ENCODE measurements at places on chromosomes 3 and 15. TPM values are rescaled to one million over a fixed set of nuclear protein-coding genes. Genes with fewer than 3 reads are reported as not detected.

Gene STRA6
- not detected for total RNA-seq

DNA sequence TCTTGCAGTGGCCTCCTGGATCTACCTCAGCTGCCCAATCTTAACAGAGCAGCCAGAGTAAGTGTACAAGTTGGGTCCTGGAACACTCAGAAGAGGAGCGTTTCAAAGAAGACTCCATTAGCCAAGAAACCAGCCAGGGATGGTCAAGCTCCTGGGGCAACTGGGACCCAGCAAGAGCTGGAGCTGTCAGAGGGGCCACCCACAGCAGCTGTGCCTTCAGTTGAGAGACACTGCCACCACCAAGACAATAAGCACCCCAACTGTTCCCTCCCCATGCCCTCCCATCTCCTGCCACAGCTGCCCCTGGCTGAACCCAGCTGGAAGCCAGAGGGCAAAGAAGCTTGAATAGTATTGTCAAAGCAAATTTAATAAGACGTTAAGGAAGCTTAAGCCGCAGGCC is 110.6 kb upstream of the TLE3 start:
- H3K36me3 ChIP-seq: no peaks in the 10 kb centered on the region
- H3K4me3 ChIP-seq: no peak overlapping the region
- no peaks in the 10 kb centered on the region for H3K27me3 ChIP-seq
- peaks cover 17% of the 10 kb centered on the region for H3K4me1 ChIP-seq
- no peak for DNase-seq

Gene CFAP161
- 9.0 TPM for total RNA-seq

GRCh38 chr3:25581823-25582222 is 82.9 kb downstream of the TOP2B start:
- H3K4me1 ChIP-seq: no peaks in the 10 kb centered on the region
- no peak overlapping the region for H3K4me3 ChIP-seq
- no peaks in the 10 kb centered on the region for H3K36me3 ChIP-seq

GRCh38 chr3:19888428-19889152 is 45.4 kb downstream of the EFHB start:
- H3K36me3 ChIP-seq: no peaks in the 10 kb centered on the region
- peak overlapping the region; percentile 70 for H3K27ac ChIP-seq
- peak overlapping the region; percentile 31 for H3K4me3 ChIP-seq
- peaks cover 20% of the 10 kb centered on the region for H3K4me1 ChIP-seq
- H3K27me3 ChIP-seq: no peaks in the 10 kb centered on the region
- DNase-seq: no peak

- no peak for DNase-seq
- no peak overlapping the region for H3K27ac ChIP-seq
- no peaks in the 10 kb centered on the region for H3K4me1 ChIP-seq
- no peaks in the 10 kb centered on the region for H3K27me3 ChIP-seq
Measured at GRCh38 chr3:60391292-60391691, 860.0 kb downstream of the FHIT start.

- no peak overlapping the region for H3K4me3 ChIP-seq
- H3K36me3 ChIP-seq: no peaks in the 10 kb centered on the region
- H3K27me3 ChIP-seq: no peaks in the 10 kb centered on the region
- peak overlapping the region; percentile 54 for H3K27ac ChIP-seq
Measured at GRCh38 chr15:39429898-39430357, 151.0 kb upstream of the THBS1 start.

DNA sequence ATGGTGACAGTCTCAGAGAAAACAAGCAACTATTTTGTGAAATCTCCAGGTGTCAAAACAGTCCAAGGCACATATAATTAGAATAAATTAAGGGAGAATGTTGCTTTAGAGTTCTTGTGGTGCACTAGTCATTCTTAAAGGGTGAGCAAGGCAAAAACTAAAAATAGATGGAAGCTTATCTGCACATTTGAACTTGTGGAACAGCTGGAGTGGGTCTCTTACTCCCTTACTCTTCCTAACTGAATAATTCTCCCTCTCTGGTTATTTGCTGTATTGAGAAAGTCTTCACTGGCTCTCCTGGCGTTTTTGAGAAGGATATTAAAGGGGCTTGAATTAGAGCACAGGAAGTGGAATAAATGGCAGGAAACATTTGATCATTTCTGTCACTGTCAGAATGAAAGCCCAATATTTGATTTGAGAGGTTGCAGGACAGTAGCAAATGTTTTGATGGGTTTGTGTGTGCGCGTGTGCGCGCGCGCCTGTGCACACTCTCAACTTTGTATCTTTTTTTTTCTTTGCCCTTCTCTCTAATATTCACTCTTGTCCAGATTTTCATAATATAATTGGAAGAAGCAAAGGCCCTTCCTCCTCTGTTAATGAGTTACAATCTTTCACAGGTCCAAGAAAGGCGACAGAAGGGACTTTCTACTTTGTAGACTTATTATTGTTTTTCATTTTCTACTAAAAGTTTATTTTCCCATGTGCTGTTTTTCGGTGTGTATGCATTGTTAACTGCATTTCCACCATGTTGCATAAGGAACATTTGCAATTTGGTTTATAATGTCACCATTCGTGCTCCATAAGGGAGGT is 40.9 kb downstream of the AKAP13 start:
- no peaks in the 10 kb centered on the region for H3K36me3 ChIP-seq
- H3K4me3 ChIP-seq: no peak overlapping the region
- no peak overlapping the region for H3K27ac ChIP-seq
- no peaks in the 10 kb centered on the region for H3K27me3 ChIP-seq

Gene CORO2B
- 5.8 TPM for total RNA-seq

Gene MUSTN1
- 4.7 TPM for total RNA-seq

GRCh38 chr15:32824777-32825176 is 107.0 kb downstream of the GREM1 start:
- H3K36me3 ChIP-seq: no peaks in the 10 kb centered on the region
- no peak for DNase-seq
- H3K27ac ChIP-seq: no peak overlapping the region
- H3K4me3 ChIP-seq: no peak overlapping the region

- H3K4me3 ChIP-seq: no peak overlapping the region
- DNase-seq: no peak
- H3K27me3 ChIP-seq: no peaks in the 10 kb centered on the region
- H3K36me3 ChIP-seq: no peaks in the 10 kb centered on the region
- H3K4me1 ChIP-seq: peaks cover 17% of the 10 kb centered on the region
- H3K27ac ChIP-seq: no peak overlapping the region
Measured at GRCh38 chr3:81741216-81741615, 20.2 kb downstream of the GBE1 start.

Gene TGM4
- not detected for total RNA-seq

DNA sequence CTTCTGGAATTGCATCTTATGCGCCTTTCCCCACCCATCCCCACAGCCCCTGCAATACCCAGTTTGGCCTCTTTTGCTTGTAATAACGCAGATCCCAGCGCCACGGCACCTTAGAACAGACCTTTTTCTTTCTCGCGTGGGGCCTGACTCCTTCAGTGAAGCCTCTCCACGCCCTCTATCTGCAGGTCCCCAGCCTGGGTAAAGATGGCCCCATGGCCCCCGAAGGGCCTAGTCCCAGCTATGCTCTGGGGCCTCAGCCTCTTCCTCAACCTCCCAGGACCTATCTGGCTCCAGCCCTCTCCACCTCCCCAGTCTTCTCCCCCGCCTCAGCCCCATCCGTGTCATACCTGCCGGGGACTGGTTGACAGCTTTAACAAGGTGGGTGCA is 594 bp downstream of the CRELD1 start:
- peaks cover 30% of the 10 kb centered on the region for H3K4me1 ChIP-seq
- H3K27me3 ChIP-seq: no peaks in the 10 kb centered on the region
- H3K4me3 ChIP-seq: peak overlapping the region; percentile 64
- peak overlapping the region; percentile 94 for H3K27ac ChIP-seq
- H3K36me3 ChIP-seq: no peaks in the 10 kb centered on the region

GRCh38 chr3:64143409-64144130 is 81.7 kb downstream of the PRICKLE2 start:
- peaks cover 13% of the 10 kb centered on the region for H3K36me3 ChIP-seq
- no peak overlapping the region for H3K4me3 ChIP-seq
- H3K27me3 ChIP-seq: no peaks in the 10 kb centered on the region
- no peak overlapping the region for H3K27ac ChIP-seq
- no peaks in the 10 kb centered on the region for H3K4me1 ChIP-seq
- no peak for DNase-seq

DNA sequence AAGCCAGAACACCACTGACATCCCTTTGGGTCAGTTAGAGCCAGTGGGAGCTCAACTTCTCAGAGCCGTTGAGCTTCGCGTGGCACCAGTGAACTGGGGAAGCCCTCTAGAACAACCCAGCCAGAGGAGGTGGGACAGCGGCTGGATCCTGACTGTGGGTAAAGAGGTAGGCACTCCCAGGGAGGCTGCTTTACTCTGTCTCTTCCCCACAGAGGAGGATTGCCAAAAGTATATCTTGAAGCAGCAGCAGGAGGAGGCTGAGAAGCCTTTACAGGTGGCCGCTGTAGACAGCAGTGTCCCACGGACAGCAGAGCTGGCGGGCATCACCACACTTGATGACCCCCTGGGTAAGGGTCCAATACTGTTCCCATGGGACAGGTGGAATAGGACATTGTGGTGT is 1.2 kb downstream of the MYD88 start:
- no peaks in the 10 kb centered on the region for H3K27me3 ChIP-seq
- peaks cover 18% of the 10 kb centered on the region for H3K36me3 ChIP-seq
- DNase-seq: no peak
- H3K27ac ChIP-seq: peak overlapping the region; percentile 95

DNA sequence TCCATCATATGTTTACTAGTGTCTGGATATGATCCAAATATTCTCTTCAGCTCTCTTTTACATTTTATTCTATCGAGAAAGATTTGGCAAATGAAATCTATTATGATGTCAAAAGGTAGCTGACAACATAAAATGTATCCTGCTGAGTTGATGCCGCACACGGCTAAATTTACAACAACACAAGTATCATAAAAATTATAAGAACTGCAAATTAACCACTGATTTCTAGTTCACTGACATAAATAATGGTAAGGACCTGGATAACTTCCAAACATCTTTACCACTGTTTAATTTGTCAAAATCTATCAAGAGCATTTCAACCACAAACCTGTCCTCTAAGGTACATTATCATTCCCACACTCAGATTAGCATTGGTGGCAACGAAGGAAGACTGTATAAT is 244.5 kb downstream of the FOXP1 start:
- H3K27ac ChIP-seq: no peak overlapping the region
- H3K36me3 ChIP-seq: no peaks in the 10 kb centered on the region
- H3K4me3 ChIP-seq: no peak overlapping the region
- DNase-seq: no peak
- no peaks in the 10 kb centered on the region for H3K27me3 ChIP-seq

DNA sequence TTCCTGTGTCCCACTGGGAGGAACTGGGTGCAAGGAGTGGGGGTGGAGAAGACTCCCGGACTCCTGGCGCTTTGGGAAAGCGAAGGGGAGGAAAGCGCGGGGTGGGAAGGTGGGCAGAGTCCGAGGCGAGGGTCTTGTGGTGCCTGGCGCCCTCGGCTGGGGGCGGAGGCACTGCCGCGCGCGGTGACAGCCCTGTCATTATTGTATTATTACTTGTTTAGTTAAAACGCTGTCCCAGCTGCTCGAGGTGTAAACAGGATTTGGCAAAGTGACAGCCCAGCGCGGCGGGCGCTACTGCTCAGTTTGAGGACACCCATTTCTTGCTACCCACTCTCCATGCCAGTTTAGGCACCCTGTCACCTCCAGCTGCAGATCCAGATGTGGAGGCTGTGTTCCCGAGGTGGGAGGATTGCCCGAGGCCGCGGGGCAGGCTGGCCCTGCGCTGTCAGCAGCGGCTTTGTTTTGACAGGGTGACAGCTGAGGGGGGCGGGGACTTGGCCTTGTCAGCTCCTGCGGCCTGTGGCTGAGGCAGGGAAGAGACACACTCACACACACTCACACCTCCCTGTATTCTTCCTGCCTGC is 1.0 kb downstream of the KAT2B start:
- peak overlapping the region; percentile 97 for H3K27ac ChIP-seq
- no peaks in the 10 kb centered on the region for H3K27me3 ChIP-seq
- H3K36me3 ChIP-seq: no peaks in the 10 kb centered on the region
- peak; percentile 95 for DNase-seq
- H3K4me1 ChIP-seq: peaks cover 31% of the 10 kb centered on the region

DNA sequence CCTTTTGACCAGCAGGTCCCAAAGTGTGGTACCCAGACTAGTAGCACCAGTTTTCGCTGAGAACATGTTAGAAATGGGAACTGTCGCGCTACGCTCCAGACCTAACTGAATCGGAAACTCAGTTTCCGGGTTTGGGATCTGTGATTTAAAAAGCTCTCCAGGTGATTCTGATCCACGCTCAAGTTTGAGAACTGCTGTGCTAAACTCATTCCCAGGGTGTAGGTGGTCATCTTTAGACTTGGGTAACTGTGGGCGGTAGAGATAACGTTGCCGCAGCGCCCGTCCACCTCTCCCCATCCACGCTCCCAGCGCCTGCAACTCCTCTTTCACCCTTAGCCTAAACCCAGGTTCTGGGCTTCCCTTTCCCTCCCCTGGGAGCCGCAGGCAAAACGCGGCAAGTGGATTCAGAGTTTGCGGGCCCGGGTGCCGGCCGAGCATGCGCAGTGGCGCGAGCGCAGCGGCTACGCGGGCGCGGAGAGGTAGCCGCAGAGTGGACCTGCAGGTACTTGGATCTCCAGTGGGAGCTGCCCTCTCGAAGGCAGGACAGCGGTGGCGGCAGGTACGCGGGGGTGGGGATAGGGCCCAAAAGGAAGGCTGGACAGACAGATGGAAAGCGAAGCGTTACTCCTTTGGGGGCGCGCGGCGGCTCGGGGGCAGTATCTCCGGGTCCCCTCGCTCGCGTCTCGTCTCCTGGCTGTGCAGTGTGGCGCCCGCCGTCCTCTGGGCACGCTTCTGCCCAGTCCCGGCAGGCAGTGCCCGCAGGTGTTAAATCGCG is at the start of gene PLS1:
TSS of gene PLS1 (plus strand) at position 443 of the 775 bp plus-strand sequence. CDS start 67,845 bp downstream, outside the sequence.
- H3K4me3 ChIP-seq: peak within 1 kb of the TSS; percentile 44
- H3K4me1 ChIP-seq: peaks cover 2% of the 10 kb centered on the region
- no peaks in the 10 kb centered on the region for H3K36me3 ChIP-seq
- DNase-seq: peak; percentile 97
- peak within 1 kb of the TSS; percentile 66 for H3K27ac ChIP-seq

Gene TNNC1
- total RNA-seq: 28.3 TPM

DNA sequence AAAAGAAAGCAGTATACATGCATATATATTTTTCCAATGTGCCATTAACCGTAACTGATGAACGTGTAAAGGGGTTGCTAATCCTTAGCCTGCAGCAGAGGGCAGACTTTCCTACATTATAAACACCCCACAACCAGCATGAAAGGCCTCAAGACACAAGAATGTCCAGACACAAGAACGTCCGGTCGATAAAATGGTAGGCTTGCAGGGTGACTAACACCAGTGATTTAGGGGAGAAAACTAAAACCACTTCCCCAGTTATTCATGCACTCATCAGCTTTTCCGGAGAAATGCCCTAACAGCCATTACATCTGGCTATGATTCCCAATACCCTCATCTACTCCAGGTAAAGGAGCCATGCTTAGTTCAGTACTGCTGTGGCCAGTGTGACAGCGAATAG is 57.4 kb downstream of the LRTM1 start:
- no peak overlapping the region for H3K4me3 ChIP-seq
- H3K27ac ChIP-seq: no peak overlapping the region
- DNase-seq: no peak
- no peaks in the 10 kb centered on the region for H3K27me3 ChIP-seq
- no peaks in the 10 kb centered on the region for H3K4me1 ChIP-seq

Gene XCR1
- total RNA-seq: 0.47 TPM

DNA sequence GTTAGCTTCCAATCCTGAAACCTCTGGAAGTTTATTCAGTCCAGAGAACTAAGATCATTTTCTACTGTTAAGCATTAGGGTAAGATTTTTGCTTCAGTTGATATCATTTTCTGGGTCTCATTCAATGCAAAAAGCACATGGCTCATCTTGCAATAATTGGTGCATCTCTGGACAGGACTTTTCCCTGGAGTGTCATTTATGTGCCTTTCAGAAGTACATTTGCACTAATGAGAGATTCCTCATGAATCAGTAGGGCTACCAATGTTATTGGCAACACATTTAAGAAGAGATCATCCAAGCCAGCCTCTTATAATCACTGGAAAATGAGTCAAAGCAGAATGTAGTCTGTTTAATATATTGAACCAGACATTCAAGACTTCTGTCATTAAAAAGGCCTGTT is 224.2 kb upstream of the CHRNA7 start:
- H3K27ac ChIP-seq: no peak overlapping the region
- no peaks in the 10 kb centered on the region for H3K4me1 ChIP-seq
- no peaks in the 10 kb centered on the region for H3K27me3 ChIP-seq
- no peaks in the 10 kb centered on the region for H3K36me3 ChIP-seq

Gene SYNPR
- not detected for total RNA-seq

All from upper lobe of left lung (tissue), 6 donors.